Amniotic epithelial cell (primary cell): ENCODE measurements at places on chromosomes 16 and 17.

GRCh38 chr17:75814900-75815373, 29.3 kb downstream of the UNC13D start:
- DNase-seq = peak; percentile 78

DNA sequence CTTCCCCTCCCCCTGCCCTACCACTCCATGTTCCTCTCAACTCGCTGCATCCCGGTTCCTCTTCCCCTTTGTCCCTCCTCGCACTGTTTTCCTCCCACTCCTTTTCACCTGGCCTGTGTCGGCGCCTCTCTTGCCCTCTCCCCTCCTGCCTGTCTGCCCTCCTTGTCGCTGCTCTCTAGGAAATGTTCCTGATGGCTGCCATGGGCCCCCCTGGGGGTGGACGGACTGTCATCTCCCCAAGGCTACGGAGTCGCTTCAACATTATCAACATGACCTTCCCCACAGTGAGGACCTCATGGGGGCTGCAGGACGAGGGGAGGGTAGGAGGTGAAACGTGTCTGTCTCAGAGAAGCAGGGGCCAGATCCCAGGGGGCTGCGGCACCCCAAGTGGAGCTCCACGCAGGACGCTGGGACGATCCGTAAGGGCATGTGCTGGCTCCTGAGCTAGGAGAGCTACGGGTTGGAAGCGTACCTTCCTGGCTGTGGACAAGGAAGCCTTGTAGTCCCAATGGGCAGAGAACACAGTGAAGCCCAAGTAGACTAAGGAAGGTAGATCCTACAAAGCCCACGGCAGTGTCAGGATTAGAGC, 39.8 kb upstream of the KDM6B start:
- no peak for DNase-seq

- DNase-seq = peak; percentile 37
These were observed 93.2 kb upstream of the ZNF469 start for GRCh38 chr16:88289561-88289960.

GRCh38 chr17:11273596-11273995, 32.6 kb downstream of the SHISA6 start:
- no peak for DNase-seq

DNA sequence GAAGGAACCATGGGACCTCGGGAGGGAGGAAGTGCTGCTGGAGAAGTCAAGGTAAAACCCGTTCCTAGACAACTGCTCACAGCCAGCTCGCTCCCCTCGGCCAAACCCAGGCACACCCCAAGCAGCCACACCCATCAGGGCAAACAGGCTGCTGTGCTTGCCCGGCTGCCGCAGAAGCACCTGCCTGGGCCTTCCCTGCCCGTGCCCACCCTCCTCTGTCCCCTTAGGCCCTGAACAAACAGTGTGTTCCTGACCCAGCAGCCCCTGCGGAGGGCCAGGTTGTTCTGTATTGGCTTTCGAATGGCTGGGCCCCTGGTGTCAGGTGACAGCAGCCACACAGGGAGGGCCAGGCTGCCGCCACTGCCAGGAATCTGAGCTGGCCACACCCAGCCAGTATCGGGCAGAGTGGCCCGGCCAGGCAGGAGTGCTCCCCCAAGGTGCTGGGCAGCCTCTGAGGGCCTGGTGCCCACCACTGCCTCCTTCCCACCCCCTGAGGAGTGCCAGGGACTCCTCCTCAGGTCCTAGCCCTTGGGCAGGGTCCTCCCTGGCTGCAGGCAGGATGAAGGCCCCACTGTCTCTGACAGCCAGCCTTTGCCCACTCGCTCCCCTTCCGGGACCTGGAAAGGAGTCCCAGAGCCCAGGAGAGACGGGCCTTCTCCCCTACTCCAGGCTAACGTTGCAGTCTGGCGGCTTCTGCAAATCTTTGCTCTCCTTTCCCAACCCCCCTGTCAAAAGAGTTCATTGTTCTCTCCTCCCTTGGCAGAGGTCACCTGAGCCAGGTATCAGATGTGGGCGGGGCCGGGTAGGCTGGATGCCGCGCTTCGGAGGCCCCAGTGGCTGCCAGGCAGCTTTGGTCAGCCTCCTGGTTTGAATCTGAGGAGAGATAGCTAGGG, 24.0 kb downstream of the LLGL2 start:
- no peak for DNase-seq

DNA sequence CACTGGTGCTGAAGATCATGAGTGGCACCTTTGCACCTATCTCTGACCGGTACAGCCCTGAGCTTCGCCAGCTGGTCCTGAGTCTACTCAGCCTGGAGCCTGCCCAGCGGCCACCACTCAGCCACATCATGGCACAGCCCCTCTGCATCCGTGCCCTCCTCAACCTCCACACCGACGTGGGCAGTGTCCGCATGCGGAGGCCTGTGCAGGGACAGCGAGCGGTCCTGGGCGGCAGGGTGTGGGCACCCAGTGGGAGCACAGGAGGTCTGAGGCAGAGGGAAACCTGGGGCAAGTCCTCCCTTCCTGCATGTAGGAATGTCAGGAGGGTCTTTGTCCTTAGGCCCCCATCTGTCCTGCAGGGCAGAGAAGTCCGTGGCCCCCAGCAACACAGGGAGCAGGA, 6.5 kb upstream of the TRAF4 start:
- DNase-seq = no peak

- no peak for DNase-seq
These were observed 20.4 kb upstream of the NUP93 start for GRCh38 chr16:56709443-56710040.

DNA sequence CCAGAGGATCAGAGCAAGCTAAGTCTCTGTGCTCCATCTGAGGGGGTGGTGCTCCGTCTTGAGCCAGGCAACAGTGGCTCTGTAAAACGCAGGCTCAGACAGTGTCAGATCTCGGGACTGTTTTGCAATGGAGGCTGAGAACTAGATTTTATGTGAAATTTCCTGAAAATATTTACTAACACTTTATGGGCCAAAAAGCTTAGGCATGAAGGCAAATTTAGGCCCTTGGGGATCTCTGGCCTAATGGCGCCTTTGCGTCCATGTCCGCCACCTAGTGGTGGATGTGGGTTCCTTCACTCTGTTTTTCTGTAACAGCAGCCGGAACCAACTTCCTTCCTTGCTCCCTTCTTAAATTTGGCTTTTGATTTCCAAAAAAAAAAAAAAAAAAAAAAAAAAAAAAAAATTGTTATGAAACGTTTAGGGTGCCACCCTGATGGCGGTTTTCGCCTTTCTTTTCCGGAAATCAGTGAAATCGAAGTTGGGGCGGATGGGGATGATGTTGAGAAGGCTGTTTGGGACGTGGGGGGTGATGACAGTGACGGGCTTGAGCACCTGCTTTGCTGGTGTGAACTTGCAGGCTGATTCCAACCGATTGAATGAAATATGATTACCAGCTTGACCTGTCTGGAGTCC, 14.0 kb upstream of the ELAC2 start:
- DNase-seq = peak; percentile 23

GRCh38 chr17:73788111-73788510, 143.9 kb upstream of the SDK2 start:
- no peak for DNase-seq

DNA sequence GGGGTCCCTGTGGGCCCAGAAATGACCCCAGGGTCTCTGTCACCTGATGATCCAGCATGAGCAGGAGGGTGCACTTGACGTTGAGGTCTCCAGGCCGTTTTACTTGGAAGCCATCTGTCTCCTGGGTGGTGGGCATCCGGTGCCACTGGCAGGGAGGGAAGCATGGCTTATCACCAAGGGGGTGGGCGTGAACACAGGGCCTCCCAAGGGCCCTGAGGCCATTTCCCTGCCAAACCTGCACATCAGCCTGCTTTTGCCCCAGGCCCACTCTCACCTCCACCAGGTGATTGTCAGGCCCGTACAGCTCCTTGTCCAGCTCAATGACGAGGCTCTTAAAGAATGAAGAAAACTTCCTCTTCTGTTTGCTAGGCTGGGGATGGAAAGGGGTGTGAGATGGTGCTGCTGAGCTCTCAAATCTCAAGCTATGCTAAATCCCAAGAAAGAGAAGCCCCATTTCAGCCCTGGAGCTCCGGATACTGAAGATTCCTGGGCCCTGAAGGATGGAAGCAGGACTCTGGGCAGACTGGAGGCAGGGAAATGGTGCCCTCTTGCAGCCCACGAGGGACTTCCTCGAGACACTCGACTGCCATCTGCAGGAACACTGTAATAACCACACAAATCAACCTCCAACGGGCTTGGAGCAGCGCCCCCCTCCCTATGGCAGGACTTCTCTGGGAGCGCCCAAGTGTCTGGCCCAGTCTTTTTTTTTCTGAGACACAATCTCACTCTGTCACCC, 7.1 kb upstream of the FTSJ3 start:
- peak; percentile 81 for DNase-seq

DNA sequence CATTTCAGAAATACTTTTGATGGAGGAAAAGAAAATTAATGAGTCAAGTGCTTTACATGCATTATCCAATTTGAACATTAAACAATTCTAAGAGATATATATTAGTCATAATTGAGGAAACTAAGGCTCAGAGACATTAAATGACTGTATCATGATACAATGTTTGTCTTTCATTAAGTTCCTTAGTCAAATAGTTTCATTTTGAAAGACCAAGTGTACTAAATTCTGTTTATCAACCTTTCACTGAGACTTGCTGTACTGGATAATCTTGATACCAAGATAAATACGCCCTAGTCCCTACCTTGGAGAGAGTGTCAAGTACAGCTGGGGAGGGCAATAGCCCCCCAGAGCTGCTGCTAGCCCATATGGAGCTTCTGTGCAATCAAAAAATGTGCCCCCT, 24.2 kb downstream of the TOM1L2 start:
- no peak for DNase-seq

GRCh38 chr16:68739964-68740627, 3.0 kb downstream of the CDH1 start:
- peak; percentile 58 for DNase-seq

DNA sequence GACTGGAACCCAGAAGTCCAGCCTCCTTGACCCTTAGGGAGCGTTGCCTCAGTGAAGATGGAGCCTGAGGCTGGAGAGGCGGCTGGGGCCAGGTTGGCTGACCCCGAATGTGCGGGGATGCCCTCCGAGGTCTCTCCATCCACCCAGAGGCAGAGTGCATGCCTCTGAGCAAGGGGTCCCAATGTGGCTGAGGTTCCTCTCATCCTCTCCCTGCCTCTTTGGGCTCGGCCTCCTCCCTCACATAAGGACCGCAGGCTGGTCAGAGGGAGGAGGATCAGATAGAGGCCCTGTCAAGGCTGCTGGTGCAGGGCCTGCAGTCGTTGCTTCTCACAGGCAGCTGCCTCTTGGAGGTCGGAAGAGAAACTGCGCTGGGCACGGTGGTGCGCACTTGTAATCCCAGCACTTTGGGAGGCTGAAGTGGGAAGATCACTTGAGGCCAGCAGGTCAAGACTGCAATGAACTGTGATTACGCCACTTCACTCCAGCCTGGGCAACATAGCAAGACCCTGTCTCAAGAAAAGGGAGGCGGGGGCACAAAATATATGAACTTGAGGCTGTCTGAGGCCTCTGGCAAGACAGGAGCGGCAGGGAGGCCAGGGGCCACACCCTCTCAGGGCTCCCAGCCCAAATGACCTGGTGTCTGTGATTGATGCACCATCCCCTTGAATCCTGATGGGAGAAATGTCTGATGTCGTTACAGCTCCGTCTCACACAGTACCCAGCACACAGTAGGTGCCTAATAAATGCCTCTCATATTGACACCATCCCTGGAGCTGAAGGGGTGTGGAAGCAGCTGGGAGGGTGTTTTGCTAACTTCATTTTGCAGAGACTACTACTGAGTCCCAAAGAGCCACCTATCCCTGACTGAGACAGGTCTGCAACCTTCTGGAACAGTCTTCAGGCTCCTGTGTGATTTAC, 220.1 kb upstream of the GSE1 start:
- no peak for DNase-seq

GRCh38 chr16:9311303-9311954, 220.0 kb downstream of the HAPSTR1 start:
- DNase-seq = no peak

- no peak for DNase-seq
These were observed 6.7 kb downstream of the SMTNL2 start for GRCh38 chr17:4590981-4591453.

- no peak for DNase-seq
These were observed 6.0 kb upstream of the CCL4L2 start for GRCh38 chr17:36204724-36205500.

GRCh38 chr16:71758293-71758760, 33.8 kb upstream of the PHLPP2 start:
- no peak for DNase-seq

- DNase-seq = peak; percentile 78
These were observed 197.6 kb downstream of the XYLT1 start for GRCh38 chr16:17273142-17273561.

DNA sequence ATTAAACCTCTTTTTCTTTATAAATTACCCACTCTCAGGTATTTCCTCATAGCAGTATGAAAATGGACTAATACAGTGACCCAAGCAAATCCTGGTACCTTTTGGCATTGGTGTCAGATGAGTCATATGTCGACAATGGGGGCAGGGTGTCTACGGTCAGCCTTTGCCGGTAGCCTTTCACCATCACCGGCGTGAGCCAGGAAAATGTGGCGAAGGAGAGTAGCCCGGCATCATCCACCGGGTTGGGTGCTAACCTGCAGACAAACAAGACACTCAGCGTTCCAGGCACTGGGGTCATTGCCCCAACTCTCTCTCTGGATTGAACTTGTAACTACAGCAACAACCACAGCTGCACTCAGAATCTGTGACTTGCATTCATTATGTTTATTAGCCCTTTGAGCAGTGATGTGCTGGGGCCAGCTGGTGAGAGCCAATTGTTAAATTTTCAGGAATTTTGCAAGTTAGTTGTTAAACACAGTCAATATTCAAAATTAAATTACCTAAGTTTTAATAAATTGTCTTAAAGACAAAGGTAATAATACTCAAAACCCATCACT, 11.9 kb downstream of the ABCC12 start:
- no peak for DNase-seq

DNA sequence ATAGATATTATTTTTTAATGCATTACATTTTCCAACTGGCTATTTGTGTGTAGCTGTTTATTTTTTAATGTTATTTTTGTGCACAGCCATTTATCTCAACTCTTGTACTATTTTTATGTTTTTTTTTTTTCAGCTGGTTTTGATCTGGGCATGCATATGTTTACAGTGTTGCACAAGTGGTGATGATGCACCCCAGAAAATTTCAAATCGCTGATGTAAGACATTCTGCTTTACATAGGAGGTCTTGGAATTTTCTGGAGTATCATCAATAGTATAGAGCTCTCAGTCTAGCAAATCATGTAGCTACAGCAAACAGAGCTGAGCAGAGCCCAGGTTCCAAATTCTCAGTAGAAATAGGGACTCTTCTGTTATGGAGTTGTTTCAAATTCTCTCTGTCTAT, 30.2 kb downstream of the CACNG5 start:
- peak; percentile 17 for DNase-seq

DNA sequence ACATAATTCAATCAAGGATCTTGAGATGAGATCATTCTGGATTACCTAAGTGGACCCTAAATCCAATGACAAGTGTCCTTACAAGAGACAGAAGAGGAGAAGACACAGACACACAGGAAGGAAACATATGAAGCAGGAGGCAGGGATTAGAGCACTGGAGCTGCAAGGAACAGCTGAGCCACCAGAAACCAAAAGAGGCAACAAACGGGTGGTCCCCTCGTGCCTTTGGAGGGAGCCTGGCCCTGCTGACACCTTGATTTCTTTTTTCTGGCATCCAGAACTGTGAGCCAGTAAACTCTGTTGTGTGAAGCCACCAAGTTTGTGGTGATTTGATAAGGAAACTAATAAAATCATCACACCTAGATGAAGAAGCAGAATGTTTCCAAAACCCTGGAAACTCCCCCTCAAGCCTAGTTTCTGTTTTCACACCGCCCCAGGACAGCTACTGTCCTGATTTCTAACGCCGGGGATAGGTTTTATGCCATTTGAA, 115.2 kb downstream of the PITPNC1 start:
- no peak for DNase-seq

- DNase-seq = peak; percentile 34
These were observed 2.0 kb upstream of the KRT13 start for GRCh38 chr17:41507315-41507880.
